ENCODE measurements at places on chromosomes 16 and 17. TPM values are rescaled to one million over a fixed set of nuclear protein-coding genes. Genes with fewer than 3 reads are reported as not detected.

PGAP6 gene
- total RNA-seq, result 34.2 TPM

DNA sequence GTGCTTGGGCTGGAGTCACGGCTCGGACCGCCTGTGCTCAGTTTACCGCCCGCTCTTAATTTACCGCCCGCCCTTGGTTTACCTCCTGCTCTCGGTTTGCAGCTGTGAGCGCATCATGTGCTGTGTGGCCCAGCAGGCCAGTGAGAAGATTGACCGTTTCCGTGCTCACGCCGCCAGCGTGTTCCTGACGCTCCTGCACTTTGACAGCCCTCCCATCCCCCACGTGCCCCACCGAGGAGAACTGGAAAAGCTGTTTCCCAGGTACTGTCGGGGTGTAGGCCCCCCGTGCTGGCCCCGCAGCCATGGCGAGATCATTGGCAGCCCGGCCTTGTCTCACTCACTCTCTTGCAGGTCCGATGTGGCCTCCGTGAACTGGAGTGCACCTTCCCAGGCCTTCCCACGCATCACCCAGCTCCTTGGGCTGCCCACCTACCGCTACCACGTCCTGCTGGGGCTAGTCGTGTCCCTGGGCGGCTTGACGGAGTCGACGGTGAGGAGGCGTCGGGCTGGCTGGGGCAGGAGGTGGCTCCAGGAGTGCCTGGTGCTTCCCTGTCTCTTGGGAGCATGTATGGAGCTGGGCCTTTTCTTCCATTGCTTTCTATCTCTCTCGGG, 89.3 kb upstream of the ZNF750 start:
- DNase-seq, result no peak

FZD2 gene
- total RNA-seq, result 3.1 TPM

GRCh38 chr16:89863741-89864526, 9.5 kb upstream of the TCF25 start:
- peak; percentile 59 for DNase-seq

- DNase-seq, result peak; percentile 38
Measured at GRCh38 chr16:71467810-71468209, 5.8 kb upstream of the ZNF23 start.

DNA sequence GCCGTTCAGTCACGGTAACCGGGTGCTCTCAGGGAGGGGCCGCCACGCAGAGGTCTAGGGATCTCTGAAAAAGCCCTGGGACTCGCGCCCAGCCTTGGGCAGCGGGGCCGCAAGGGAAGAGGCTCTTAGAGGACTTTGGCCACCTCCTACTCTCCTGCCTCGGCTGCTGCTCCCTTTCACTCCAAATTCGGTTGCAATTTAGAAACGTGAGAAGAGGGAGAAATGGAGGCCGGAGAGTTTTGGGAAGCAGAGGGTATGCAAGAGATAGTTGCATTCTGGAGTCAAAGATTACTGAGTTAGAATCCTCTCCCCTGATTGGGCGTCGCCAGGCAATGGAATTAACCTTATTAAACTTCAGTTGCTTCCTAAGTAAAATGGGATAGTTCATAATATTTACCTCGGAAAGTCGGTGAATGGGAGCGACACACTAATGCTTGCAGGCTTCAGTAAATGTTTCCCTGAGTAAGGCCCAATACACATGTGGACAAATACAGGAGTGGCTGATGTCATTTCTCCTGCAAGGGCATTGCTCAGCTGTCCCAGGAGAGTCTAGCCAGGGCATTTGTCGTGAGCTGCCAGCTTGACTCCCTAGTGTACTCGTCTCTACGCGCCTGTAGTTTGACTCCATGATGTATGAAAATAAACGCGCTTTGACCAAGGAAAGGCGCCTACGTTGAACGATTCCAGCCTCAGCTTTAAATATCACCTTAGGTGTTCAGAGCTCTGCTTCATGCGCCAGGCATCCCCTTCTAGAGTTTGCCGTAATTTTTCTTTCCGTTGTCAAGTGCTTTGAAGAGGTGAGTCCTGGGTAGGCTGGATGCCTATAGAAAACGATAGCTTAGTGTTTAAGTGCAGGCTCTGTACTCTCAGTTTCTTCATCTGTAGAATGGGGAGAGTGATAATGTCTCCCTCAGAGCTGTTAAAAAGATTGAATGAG, 667 bp downstream of the OGFOD1 start:
- peak; percentile 34 for DNase-seq

DNA sequence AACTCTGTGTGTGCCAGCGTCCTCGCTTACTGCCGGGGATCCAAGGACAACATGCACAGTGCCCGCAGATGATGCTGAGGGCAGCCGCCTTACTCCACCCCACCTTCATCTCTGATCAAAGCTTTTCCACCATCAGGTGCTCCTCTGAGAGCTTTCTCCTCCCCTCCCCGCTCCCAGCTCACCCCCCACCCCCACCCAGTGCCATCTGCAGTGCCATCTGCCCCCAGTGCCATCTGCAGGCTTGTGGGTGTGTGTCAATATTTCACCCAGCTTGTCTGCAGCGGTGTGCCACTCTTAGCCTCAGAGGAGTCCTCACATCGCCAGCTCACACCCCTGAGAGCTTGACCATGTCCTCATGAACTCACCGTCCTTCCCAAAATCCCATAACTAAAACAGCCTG, 98.2 kb upstream of the NOL11 start:
- no peak for DNase-seq

DNA sequence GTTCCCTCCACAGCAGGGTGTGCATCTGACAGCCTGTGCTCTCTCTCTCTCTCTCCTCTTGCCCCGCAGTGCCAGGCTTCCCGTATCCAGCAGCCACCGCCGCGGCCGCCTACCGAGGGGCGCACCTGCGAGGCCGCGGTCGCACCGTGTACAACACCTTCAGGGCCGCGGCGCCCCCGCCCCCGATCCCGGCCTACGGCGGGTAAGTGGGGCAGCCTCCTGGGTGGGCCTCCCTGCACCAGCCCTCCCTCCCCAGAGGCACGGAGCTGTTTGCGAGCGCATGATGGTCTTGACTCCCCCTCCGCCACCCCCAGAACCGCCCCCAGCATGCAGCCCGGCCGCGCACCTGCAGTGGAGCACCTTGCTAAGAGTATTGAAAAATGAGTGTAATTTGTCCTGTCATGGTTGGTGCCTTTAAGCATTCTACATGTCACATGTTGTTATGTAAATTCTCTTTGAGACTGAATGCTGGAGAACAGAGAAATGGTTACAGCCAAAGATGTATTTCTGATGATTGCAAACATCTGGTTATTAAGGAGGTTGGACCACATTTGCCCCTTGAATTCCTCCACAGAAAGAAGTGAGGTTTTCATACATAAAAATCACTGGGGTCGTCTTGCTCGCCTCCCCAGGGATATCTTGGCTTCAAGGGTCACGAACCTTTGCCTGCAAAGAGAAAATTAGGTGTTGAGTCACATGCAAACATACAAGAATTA, 321.3 kb downstream of the RBFOX1 start:
- no peak for DNase-seq

GRB7 gene
- 5.1 TPM for total RNA-seq

GRCh38 chr16:65774350-65774749, 592.1 kb upstream of the CDH5 start:
- no peak for DNase-seq

DNA sequence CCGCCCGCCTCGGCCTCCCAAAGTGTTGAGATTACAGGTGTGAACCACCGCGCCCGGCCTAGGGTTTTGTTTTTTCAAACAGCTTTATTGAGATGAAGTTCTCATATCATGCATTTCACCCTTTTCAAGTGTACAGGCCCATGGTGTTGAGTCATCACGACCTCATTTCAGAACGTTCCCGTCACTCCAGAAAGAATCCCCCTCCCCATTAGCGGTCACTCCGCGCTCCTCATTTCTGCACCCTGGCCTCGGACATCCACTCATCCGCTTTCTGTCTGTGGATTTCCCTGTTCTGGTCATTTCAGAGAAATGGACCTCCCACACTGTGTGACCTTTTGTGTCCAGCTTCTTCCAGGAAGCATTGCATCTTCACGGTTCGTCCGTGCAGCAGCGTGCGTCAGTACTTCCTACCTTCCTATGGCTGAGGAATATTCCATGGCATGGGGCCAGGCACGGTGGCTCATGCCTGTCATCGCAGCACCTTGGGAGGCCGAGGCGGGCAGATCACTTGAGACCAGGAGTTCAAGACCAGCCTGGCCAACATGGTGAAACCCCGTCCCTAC, 135.2 kb upstream of the GSE1 start:
- DNase-seq, result no peak

- no peak for DNase-seq
Measured at GRCh38 chr17:77222356-77222755, 81.6 kb downstream of the SEC14L1 start.

TBC1D3E gene
- total RNA-seq, result not detected

GRCh38 chr17:8062435-8062806, 23.6 kb downstream of the ALOX15B start:
- no peak for DNase-seq

DNA sequence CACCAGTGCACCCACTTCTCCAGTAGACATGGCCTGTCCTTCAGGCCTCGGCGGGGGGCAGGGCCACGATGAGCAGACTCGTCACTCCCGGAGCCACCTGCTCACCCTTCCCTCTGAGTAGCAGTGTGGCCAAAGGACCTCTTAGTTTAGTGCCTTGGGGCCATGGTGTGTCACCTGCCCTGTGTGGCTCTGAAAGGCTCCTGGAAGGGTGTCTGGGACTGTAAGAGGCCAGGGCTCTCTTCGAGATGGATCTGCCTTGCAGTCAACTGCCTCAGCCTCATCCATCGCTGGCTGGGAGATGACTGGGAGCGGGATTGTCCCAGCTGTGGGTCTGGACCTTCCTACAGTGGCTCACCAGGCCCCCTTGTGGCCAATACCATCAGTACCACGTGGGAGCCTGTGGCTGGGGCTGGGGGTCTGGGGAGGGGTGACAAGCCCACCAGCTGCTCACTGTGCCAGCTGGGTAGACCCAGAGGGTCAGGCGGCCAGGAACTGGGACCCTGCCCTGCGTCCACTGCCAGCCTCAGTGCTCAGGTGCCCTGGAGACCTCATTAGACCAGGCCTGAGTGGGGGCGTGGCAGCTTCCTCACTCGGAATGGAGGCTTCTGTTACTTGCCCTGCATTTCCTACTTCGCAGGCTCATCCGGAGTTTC, 133.4 kb downstream of the OR1D5 start:
- peak; percentile 49 for DNase-seq

DNA sequence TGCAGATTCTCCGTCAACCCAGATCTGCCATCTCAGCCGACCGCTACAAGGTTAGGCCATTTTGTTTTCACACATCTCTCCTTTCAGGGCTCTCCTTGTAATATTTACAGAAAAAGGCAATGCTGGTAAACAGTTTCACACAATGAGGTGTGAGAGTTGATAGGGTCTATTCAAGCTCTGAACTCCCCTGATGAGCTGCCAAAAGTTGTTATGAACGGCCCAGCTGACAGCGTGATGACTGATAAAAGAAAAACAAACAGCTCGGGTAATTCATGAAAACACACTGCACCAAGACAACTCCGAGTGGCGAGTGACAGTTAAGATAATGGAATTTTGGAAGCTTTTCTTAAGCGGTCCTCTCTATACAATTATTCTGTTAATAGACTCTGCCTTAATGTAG, 68.1 kb upstream of the IRX5 start:
- DNase-seq, result no peak

- no peak for DNase-seq
Measured at GRCh38 chr17:46995841-46996571, 17.0 kb upstream of the RPRML start.

GRCh38 chr17:1532836-1533602, 16.6 kb upstream of the INPP5K start:
- DNase-seq, result peak; percentile 51

DNA sequence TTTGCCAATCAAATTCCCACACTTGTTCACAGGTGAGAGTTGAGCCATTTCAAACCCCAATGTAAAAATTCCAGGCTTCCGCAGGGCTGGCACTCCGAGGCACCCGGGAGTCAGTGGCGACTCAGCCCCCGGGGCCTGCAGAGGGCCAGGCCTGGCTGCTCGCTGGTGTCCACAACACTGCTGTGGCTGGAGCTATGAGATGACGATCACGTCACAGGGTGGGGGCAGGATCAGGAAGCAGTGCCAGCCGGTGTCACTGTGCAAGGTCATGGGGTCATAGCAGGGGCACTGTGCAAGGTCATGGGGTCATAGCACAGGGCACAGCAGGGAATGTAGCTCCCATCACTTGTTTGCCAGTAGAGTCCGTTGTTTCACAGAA, 7.8 kb downstream of the VPS4A start:
- DNase-seq, result no peak

DNA sequence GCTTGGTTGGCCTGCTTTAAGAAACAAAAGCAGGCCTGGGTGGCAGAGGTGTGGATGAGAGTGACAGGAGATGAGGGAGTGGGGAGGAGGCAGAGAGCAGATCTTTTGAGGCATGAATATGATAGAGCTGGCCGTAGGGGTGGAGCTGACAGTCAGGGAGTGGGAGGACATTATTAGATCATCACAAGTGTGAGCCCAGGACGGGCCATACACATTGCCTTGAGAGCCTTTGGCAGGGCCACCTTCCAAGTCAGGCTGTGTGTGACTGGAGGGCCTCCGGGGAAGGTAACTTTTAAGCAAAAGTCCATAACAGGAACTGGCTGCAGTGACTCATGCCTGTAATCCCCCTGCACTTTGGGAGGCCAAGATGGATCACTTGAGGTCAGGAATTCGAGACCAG, 26.3 kb downstream of the GINS3 start:
- peak; percentile 85 for DNase-seq

MRM1 gene
- 9.2 TPM for total RNA-seq

DNA sequence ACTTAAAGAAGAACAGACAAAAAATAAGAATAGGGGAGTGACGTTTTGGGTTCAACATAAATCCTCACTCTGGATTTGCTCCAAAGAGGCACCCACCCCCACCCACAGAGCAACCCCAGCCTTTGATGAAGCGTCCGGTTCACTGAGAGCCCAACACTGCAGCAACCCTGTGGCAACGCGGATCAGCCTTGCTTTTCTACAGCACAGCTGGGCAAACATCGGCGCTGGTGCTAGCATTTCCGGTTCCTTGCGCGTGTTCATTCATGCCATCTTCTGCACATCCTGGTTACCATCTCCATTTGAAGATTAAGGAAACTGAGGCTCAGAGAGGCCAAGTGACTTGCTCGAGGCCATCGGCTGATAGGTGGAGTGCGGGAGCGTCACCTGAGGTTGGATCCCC, 8.7 kb upstream of the GINS2 start:
- DNase-seq, result no peak

- DNase-seq, result no peak
Measured at GRCh38 chr16:51816929-51817328, 665.9 kb upstream of the SALL1 start.

- no peak for DNase-seq
Measured at GRCh38 chr16:86850670-86851069, 272.3 kb downstream of the FOXL1 start.

DNA sequence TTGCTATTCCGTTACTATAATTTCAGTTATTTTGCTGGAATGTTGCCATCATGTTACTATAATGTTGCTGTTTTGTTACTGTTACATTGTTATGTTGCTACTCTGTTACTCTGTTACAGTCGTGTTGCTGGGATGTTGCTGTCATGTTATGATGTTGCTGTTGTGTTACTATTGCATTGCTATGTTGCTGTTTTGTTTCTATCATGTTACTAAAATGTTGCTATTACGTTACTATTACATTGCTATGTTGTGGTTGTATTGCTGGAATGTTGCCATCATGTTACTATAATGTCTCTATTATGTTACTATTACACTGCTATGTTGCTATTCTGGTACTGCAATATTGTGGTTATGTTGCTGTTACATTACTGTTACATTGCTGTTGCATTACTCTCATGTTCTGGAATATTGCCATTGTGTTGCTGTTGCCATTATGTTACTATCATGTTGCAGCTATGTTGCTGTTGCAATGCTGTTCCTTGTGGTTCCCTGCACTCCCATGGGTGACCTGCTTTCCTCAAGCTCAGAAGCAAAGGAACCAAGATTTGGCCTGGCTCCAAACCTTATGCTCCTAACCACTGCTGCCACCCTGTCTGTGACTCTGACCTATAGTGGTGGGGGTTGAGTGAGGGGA, 64.4 kb downstream of the ABCC6 start:
- no peak for DNase-seq

GRCh38 chr17:7750321-7750821, 32.8 kb downstream of the DNAH2 start:
- DNase-seq, result no peak
